Type B pancreatic cell (in vitro differentiated cells): ENCODE measurements at places on chromosomes 12 and 14. TPM values are rescaled to one million over a fixed set of nuclear protein-coding genes. Genes with fewer than 3 reads are reported as not detected.

DNA sequence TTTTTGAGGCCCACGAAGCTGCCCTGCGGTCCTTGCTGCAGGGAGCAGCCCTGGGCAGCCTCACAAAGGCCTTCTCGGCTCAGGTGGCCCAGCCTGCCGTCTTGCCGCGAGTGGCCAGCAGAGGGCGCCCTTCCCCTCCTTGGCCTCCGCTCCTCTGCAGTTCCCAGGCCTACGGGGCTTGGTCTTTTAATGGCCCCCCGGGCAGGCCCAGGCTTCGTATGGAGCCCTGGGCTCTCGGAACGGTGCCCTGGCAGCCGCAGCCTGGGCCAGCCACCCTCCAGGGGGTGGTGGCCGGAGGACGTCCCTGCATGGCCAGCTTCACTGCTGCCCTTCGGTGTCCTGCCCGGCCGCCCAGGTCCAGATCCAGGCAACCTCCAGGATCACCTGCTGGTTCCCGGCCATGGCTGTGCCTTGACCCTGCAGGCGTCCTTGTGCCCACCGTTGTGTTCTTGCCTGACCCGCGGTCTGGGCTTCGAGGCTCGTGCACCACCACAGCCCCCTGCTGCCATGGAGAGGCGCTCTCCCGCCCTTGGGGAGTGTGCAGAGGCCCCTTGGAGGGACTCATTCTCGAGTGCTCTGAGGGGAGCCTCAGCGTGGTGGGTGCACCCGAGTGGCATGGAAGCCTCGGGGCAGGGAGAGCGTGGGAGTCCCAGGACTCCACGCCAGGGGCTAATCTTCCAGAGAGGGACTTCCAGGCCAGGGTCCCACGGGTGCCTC is 9.4 kb downstream of the ASPG start:
- DNase-seq = peak; percentile 90
- H3K36me3 ChIP-seq = no peaks in the 10 kb centered on the region
- H3K4me1 ChIP-seq = peaks cover 4% of the 10 kb centered on the region
- no peak overlapping the region for H3K4me3 ChIP-seq

GRCh38 chr12:91367234-91367849 is 184.7 kb upstream of the DCN start:
- no peaks in the 10 kb centered on the region for H3K36me3 ChIP-seq
- no peaks in the 10 kb centered on the region for H3K27me3 ChIP-seq
- H3K27ac ChIP-seq = no peak overlapping the region
- H3K4me1 ChIP-seq = peaks cover 15% of the 10 kb centered on the region

- H3K4me3 ChIP-seq = no peak overlapping the region
- no peak overlapping the region for H3K27ac ChIP-seq
- no peak for DNase-seq
- no peaks in the 10 kb centered on the region for H3K36me3 ChIP-seq
These were observed 207.0 kb downstream of the CALM1 start for GRCh38 chr14:90603841-90604240.

- H3K4me3 ChIP-seq = no peak overlapping the region
- peaks cover 35% of the 10 kb centered on the region for H3K4me1 ChIP-seq
- H3K27me3 ChIP-seq = no peaks in the 10 kb centered on the region
- no peak overlapping the region for H3K27ac ChIP-seq
- no peaks in the 10 kb centered on the region for H3K36me3 ChIP-seq
These were observed 20.6 kb downstream of the CCDC92 start for GRCh38 chr12:123952037-123952436.

GRCh38 chr12:3463921-3464320 is 27.1 kb upstream of the PRMT8 start:
- H3K27me3 ChIP-seq = peaks cover 73% of the 10 kb centered on the region
- no peaks in the 10 kb centered on the region for H3K4me1 ChIP-seq
- H3K27ac ChIP-seq = no peak overlapping the region
- no peaks in the 10 kb centered on the region for H3K36me3 ChIP-seq
- H3K4me3 ChIP-seq = no peak overlapping the region
- no peak for DNase-seq

STAC3 gene
- total RNA-seq = 1.6 and 4.8 TPM in 2 replicates

GRCh38 chr12:15728118-15728598 is 61.0 kb downstream of the EPS8 start:
- H3K36me3 ChIP-seq = peaks cover 16% of the 10 kb centered on the region
- H3K27ac ChIP-seq = peak overlapping the region; percentile 22
- no peaks in the 10 kb centered on the region for H3K27me3 ChIP-seq
- no peak overlapping the region for H3K4me3 ChIP-seq
- DNase-seq = no peak
- H3K4me1 ChIP-seq = peaks cover 9% of the 10 kb centered on the region

DNA sequence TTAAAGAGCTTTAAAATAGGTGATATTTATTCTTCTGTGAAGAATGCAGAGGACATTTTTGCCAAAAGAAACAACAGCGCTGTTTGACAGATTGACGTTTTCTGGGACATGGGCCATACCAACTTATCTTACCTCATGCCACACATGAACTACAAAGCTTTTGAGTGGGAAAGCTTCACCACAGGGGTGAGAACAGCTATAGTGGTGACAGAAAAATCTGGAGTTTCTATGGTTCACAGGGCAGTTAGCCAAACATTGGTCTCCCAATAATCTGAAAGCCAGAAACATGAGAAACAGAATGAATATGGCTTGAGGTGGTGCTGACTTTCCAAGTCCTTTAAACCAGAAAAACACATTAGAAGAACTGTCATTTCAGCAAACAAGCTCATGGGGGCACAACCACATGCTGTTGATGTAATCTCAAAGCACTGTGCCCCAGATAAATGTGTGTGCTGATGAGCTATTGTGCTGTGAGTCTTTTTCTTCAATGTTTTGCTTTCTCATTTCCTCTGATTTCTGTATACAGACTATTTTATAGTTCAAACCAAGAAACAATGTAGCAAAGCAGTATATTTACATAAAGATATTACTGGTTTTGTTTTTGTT is 905.4 kb downstream of the SLC16A7 start:
- H3K4me1 ChIP-seq = no peaks in the 10 kb centered on the region
- no peak for DNase-seq
- H3K27ac ChIP-seq = no peak overlapping the region
- no peak overlapping the region for H3K4me3 ChIP-seq
- no peaks in the 10 kb centered on the region for H3K27me3 ChIP-seq
- H3K36me3 ChIP-seq = no peaks in the 10 kb centered on the region

DNA sequence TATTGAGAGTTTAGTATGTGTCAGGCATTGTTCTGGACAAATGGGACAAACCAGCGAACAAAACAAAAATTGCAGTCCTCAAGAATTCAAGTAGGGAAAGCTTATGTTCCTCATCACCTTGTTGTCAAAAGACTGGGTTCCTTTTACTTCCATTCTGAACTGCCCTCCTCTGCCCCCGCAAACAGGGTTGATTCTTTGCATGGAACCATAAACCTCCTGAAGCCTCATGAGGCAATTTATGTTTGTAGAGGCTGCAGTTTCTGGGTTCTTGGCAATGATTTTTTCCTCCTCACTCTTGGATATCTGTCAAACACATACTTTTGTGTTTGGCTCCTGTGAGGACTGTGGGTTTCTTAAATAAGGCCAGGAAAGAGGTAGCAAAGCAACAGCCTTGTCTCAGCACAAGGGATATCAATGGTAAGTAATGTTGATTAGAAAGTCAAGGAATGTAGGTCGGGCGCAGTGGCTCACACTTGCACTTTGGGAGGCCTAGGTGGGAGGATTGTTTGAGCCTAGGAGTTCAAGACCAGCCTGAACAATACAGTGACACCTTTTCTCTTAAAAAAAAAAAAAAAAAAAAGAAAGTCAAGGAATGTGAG is 13.9 kb downstream of the COPZ1 start:
- peaks cover 51% of the 10 kb centered on the region for H3K4me1 ChIP-seq
- H3K4me3 ChIP-seq = no peak overlapping the region
- peak overlapping the region; percentile 20 for H3K27ac ChIP-seq
- no peak for DNase-seq
- H3K36me3 ChIP-seq = peaks cover 27% of the 10 kb centered on the region

GRCh38 chr14:90495357-90496276 is 98.8 kb downstream of the CALM1 start:
- no peak for DNase-seq
- H3K36me3 ChIP-seq = no peaks in the 10 kb centered on the region
- H3K4me3 ChIP-seq = no peak overlapping the region

- peak overlapping the region; percentile 79 for H3K4me3 ChIP-seq
- peaks cover 3% of the 10 kb centered on the region for H3K27me3 ChIP-seq
- no peak overlapping the region for H3K27ac ChIP-seq
- peak; percentile 91 for DNase-seq
- peaks cover 8% of the 10 kb centered on the region for H3K36me3 ChIP-seq
These were observed 28.4 kb upstream of the GPR132 start for GRCh38 chr14:105093431-105094192.

- H3K4me1 ChIP-seq = no peaks in the 10 kb centered on the region
- DNase-seq = no peak
- H3K36me3 ChIP-seq = peaks cover 4% of the 10 kb centered on the region
- H3K27me3 ChIP-seq = peaks cover 16% of the 10 kb centered on the region
These were observed 118.6 kb upstream of the GRIN2B start for GRCh38 chr12:14099994-14100393.

DNA sequence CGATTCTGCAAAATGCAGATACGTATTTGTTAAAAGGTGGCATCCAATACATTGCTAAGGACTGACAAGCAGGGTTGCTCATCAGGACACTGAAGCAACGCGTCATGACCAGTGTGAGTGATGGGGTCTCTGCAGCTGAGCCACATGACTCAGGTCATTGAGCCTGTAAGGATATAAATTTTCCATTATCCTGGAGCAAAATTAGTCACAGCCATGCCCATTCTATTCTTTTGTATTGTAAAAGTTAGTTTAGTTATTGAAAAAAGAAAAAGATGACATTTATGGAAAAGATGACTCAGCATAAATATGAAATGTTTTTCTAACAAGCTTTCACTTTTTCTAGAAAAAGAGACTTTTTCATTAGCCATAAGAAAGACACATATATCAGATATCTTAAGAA is 268.0 kb upstream of the TMEM132C start:
- H3K36me3 ChIP-seq = no peaks in the 10 kb centered on the region
- no peak for DNase-seq
- H3K27me3 ChIP-seq = no peaks in the 10 kb centered on the region
- peaks cover 3% of the 10 kb centered on the region for H3K4me1 ChIP-seq
- no peak overlapping the region for H3K4me3 ChIP-seq

GRCh38 chr14:61878931-61879330 is 116.7 kb downstream of the SNAPC1 start:
- H3K4me1 ChIP-seq = peaks cover 7% of the 10 kb centered on the region
- H3K27me3 ChIP-seq = no peaks in the 10 kb centered on the region
- no peak overlapping the region for H3K4me3 ChIP-seq
- no peak for DNase-seq

DNA sequence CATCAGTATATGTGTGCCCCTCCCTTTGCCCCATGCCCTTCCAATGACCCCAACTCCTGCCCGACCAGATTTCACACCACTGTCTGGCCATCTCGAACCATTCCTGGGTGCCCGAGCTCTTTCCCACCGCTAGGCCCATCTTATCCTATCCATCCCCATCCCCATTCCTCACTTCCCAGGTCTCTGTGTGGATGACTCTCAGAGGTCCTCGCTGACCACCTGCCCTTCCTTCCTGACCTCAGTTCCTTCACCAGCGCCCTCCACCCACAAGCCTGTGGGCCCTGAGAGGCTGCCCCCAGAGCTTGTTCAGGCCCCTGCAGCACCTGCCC is 49.1 kb downstream of the CYP46A1 start:
- DNase-seq = no peak
- peaks cover 20% of the 10 kb centered on the region for H3K4me1 ChIP-seq
- H3K4me3 ChIP-seq = peak overlapping the region; percentile 49
- H3K27ac ChIP-seq = peak overlapping the region; percentile 80

- H3K4me1 ChIP-seq = peaks cover 10% of the 10 kb centered on the region
- no peak for DNase-seq
- H3K27ac ChIP-seq = no peak overlapping the region
- H3K4me3 ChIP-seq = no peak overlapping the region
These were observed 90.8 kb downstream of the EPS8 start for GRCh38 chr12:15698377-15698871.

DNA sequence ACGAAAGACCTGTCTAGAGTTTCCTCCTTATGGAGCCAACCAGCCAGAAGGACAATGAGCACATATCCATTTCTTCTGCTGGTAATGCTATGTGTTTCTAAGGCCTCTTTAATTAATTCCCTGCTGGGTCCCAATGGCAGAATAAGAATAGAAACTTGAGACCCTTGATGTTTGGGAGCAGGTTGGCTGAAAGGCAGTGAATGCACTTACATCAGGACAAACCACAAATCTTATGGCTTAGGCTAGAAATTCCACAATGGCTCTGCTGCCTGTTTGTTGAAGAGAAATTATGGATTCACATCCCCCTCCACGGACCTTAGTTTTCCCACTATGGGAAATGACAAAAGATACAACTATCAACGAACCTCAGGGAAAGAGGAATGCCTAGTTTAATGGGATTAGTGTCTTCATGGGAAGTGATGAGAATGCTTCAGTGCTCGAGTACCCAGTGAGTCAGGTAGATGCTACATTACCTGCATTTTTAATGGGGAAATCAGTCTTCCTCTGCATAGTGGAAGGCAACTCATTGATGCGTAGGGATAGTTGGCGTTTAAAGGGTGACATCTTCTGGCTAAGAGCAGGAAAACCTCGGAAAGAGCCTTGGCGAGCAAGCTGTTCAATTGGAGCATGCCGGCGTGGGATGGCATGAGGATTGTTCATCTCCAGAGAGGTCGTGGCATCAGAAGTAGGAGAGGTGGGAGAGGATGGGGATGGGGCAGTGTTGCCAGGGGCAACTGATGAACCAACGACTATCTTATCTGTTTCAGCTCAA is 46.5 kb downstream of the PAPLN start:
- H3K27me3 ChIP-seq = no peaks in the 10 kb centered on the region
- no peak overlapping the region for H3K27ac ChIP-seq
- no peak overlapping the region for H3K4me3 ChIP-seq
- DNase-seq = no peak
- peaks cover 6% of the 10 kb centered on the region for H3K4me1 ChIP-seq
- H3K36me3 ChIP-seq = peaks cover 18% of the 10 kb centered on the region

GRCh38 chr12:97134495-97134894 is 227.4 kb downstream of the NEDD1 start:
- no peaks in the 10 kb centered on the region for H3K27me3 ChIP-seq
- no peak overlapping the region for H3K4me3 ChIP-seq
- DNase-seq = no peak
- H3K4me1 ChIP-seq = peaks cover 9% of the 10 kb centered on the region

GRCh38 chr12:80837342-80837978 is 100.3 kb downstream of the LIN7A start:
- DNase-seq = no peak
- no peaks in the 10 kb centered on the region for H3K27me3 ChIP-seq
- H3K36me3 ChIP-seq = peaks cover 6% of the 10 kb centered on the region
- peaks cover 13% of the 10 kb centered on the region for H3K4me1 ChIP-seq

DYNC1H1 gene
- total RNA-seq = 413 and 489 TPM in 2 replicates

- H3K27me3 ChIP-seq = no peaks in the 10 kb centered on the region
- no peaks in the 10 kb centered on the region for H3K36me3 ChIP-seq
- H3K27ac ChIP-seq = no peak overlapping the region
These were observed 354.9 kb downstream of the TMEM121 start for GRCh38 chr14:105881021-105881930.

TRIM9 gene
- 3.7 and 6.3 TPM in 2 replicates for total RNA-seq

DNA sequence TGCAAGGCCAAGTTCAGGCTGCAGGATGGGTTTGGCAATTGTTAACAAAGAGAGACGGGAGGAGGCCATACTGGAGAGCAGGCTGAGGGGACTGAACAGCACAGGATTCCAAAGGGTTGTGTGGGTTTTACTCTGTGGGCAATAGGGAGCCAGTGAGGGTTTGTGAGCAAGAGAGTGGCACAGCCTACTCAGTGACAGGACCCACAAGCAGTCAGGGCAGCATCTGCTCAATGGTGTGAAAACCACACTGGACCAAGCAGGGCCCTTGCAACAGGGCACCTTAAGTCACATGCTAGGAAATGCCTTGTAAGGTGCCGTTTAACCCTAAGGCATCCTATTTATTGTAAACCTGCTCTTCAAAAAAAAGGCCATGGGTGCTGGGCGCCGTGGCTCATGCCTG is 22.0 kb downstream of the SYNE3 start:
- H3K4me3 ChIP-seq = no peak overlapping the region
- no peak for DNase-seq
- peaks cover 10% of the 10 kb centered on the region for H3K27me3 ChIP-seq
- H3K27ac ChIP-seq = no peak overlapping the region
- H3K4me1 ChIP-seq = peaks cover 21% of the 10 kb centered on the region
